ENCODE measurements at places on chromosomes 1 and 21. TPM values are rescaled to one million over a fixed set of nuclear protein-coding genes. Genes with fewer than 3 reads are reported as not detected.

FCRL2 gene
- not detected for total RNA-seq

ARTN gene
- 0.89 TPM for total RNA-seq

PLA2G2F gene
- total RNA-seq: not detected

PPFIA4 gene
- total RNA-seq: 5.0 TPM

TRABD2B gene
- total RNA-seq: 0.49 TPM

OR2T33 gene
- total RNA-seq: not detected

TAS1R1 gene
- total RNA-seq: not detected

TDRD5 gene
- not detected for total RNA-seq

HAO2 gene
- not detected for total RNA-seq

CASQ1 gene
- 0.16 TPM for total RNA-seq

LCE2B gene
- total RNA-seq: not detected

NOTCH2NLA gene
- total RNA-seq: 25.4 TPM

GRCh38 chr1:30691480-30691879 lies 31.9 kb downstream of the MATN1 start:
- no peaks in the 10 kb centered on the region for H3K36me3 ChIP-seq
- H3K27ac ChIP-seq: no peak overlapping the region
- H3K4me1 ChIP-seq: peaks cover 14% of the 10 kb centered on the region
- no peak for DNase-seq

- peaks cover 3% of the 10 kb centered on the region for H3K4me1 ChIP-seq
- peaks cover 2% of the 10 kb centered on the region for H3K27me3 ChIP-seq
- no peaks in the 10 kb centered on the region for H3K36me3 ChIP-seq
These were observed 46.2 kb upstream of the PAPPA2 start for GRCh38 chr1:176416777-176417176.

GRCh38 chr1:24091971-24092482 lies 19.9 kb downstream of the MYOM3 start:
- DNase-seq: no peak
- H3K4me1 ChIP-seq: no peaks in the 10 kb centered on the region
- H3K27me3 ChIP-seq: peaks cover 3% of the 10 kb centered on the region
- no peak overlapping the region for H3K4me3 ChIP-seq
- no peak overlapping the region for H3K27ac ChIP-seq

DNA sequence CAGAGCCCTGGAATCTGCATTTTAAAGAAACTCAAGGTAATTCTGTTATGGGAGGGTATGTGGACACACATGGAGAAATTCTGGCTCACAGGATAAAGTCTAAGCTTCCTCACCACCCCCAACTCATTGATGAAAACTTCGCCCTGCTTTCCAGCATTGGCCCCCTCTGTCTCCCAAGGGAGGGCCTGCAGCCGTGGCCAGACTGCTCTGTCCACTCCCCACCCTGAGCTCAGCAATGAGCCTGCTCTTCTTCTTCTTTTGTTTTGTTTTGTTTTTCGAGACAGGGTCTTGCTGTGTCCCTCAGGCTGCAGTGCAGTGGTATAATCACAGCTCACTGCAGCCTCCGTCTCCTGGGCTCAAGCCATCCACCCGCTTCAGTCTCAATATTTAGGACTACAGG lies 136.8 kb upstream of the EDN2 start:
- H3K4me3 ChIP-seq: no peak overlapping the region
- no peak overlapping the region for H3K27ac ChIP-seq
- H3K4me1 ChIP-seq: no peaks in the 10 kb centered on the region
- peaks cover 2% of the 10 kb centered on the region for H3K27me3 ChIP-seq

DNA sequence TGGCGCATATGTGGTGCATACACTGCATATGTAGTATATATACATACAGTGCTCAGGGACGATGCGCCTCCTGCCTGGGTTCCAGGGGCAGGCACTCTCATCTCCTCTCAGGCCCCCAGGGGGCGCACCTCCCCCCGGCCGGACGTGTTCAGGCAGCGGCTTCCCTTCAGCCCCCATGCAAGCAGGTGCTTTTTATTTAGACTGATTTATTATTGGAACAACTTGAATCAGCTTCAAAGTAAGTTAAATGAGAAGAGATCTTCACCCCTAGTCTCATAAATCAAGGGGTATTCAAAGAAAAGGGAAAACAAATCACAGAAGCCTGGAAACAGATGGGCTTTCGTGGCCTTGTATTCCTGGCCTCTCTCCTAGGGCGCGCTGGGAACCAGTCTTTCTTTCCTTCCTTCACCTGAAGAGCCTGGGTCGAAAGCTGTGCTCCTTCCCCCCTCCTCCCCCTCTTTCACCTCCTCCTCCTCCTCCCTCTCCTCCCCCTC lies 64.6 kb downstream of the UBIAD1 start:
- peaks cover 53% of the 10 kb centered on the region for H3K4me1 ChIP-seq
- peak overlapping the region; percentile 66 for H3K4me3 ChIP-seq
- peaks cover 14% of the 10 kb centered on the region for H3K27me3 ChIP-seq
- DNase-seq: peak; percentile 79

GRCh38 chr1:151553659-151554058 lies 13.6 kb downstream of the TUFT1 start:
- no peak for DNase-seq
- no peak overlapping the region for H3K4me3 ChIP-seq
- H3K4me1 ChIP-seq: peaks cover 3% of the 10 kb centered on the region
- no peaks in the 10 kb centered on the region for H3K36me3 ChIP-seq

DNA sequence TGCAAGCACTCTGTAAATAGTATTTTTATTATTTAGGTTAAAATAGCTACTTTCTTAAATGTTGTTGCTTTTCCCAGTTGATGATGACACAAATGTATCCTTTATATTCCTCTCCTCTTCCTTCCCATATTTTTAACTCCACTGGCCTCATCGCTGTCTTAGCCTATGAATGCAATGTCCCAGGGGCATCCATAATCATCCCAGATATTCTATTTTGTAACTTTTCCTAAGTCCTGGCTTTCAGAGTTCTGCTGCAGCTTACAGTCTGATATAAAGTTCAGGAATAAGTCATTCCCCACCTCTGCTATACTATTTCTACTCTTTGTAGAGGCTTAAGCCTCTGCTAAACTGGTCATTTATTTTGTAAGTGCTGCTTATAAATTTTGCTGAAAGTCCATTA lies 58.3 kb downstream of the ASTN1 start:
- H3K27me3 ChIP-seq: no peaks in the 10 kb centered on the region
- DNase-seq: no peak
- H3K36me3 ChIP-seq: no peaks in the 10 kb centered on the region
- H3K27ac ChIP-seq: no peak overlapping the region
- no peak overlapping the region for H3K4me3 ChIP-seq

DNA sequence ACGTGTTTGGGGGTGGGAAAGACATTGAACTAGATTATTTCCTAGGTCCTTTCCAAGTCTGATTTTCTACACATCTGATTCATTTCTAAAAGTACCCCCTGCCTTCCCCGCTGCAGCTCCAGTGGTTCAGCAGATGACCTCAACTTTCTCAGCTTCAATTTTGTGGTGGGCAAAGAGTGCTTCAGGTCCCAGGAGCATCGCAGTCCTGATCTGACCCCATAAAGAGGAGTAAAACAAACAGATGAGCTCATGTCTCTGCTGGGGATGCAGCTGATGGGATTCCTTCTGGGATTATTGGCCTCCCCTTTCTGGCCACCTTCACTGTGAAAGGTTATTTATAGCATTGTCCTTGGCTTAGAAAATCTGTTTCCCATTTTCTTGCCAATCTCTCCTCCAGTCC lies 337.0 kb upstream of the PLXNA2 start:
- H3K27me3 ChIP-seq: no peaks in the 10 kb centered on the region
- peaks cover 24% of the 10 kb centered on the region for H3K4me1 ChIP-seq
- DNase-seq: no peak
- H3K4me3 ChIP-seq: no peak overlapping the region

DNA sequence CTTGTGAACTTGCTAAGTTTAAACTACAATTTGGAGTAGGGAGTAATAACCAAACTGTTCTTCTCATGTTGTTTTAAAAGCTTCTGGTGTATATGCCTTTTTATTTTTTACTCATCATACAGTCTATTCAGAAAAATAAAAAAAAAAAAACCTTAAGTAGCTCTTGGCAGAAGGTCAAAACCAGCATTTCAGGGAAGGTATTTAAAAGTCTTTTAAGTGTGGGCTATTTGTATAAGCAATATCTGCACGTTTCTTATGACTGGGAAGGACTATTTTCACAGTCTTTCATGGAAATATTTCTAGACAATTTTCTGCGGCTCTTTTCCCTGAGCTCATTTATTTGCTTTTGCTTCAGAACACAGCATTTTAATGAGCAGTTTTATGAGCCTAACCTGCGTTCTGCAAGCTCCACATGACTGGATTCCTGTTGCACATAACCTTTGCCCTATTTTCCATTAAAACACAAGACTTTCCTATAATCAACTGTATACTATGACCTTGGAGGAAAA lies 60.9 kb upstream of the C1orf105 start:
- H3K36me3 ChIP-seq: peaks cover 2% of the 10 kb centered on the region
- no peaks in the 10 kb centered on the region for H3K27me3 ChIP-seq
- no peak overlapping the region for H3K4me3 ChIP-seq
- no peak overlapping the region for H3K27ac ChIP-seq

DNA sequence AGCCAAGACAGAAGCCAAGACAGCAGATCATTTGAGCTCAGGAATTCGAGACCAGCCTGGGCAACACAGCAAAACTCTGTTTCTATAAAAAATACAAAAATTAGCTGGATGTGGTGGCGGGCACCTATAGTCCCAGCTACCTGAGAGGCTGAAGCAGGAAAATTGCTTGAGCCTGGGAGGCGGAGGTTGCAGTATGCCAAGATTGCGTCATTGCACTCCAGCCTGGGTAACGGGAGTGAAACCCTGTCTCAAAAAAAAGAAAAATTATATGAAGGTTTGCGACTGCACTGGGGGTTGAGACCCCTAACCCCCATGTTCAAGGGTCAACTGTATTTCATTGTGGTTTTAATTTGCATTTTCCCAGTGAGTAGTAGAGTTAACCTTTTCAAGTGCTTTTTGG lies 16.3 kb downstream of the RNF11 start:
- no peak overlapping the region for H3K27ac ChIP-seq
- no peak for DNase-seq
- H3K27me3 ChIP-seq: no peaks in the 10 kb centered on the region
- H3K36me3 ChIP-seq: no peaks in the 10 kb centered on the region
- H3K4me1 ChIP-seq: no peaks in the 10 kb centered on the region
- H3K4me3 ChIP-seq: no peak overlapping the region

DNA sequence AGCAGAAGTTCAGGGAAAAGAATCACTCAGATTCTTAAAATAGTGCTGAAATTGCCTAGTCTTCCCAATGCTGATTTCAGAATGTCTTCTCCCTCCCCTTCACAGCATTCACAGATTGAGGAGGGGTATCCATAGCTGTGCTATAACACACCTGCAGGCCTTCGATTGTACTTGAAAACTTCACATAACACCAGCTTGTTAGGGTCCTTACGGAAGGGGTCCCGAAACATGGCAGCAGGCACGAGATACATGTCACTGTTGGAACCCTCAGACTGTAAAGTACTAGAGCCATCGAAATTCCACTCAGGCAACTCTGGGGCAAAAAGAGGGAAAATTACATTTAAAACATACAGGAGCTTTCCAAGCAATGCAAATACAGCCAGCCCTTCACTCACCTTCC lies 4.6 kb downstream of the GLUL start:
- DNase-seq: no peak
- peaks cover 45% of the 10 kb centered on the region for H3K4me1 ChIP-seq
- peaks cover 2% of the 10 kb centered on the region for H3K27me3 ChIP-seq

DNA sequence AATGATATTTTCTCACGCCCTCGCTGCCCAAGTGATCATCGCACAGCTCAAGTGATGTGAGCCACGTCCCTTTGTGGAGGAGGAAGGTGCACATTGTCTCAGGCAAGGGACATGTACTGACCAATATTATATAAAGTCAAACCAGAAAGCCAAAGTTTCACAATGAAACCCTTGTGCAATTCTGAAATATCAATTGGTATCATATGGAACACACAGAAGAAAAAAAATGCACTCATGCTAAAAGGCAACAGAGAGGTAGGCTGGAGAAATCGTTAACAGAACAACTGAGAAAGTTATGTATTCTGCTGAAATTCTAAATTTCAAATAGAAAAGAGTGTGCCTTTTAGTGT lies 1.9 kb downstream of the JAM2 start:
- peaks cover 6% of the 10 kb centered on the region for H3K36me3 ChIP-seq
- no peak for DNase-seq
- H3K27me3 ChIP-seq: peaks cover 30% of the 10 kb centered on the region
- peak overlapping the region; percentile 91 for H3K4me3 ChIP-seq

GRCh38 chr1:235646463-235646862 lies 3.1 kb downstream of the GNG4 start:
- H3K4me3 ChIP-seq: peak overlapping the region; percentile 28
- DNase-seq: no peak
- H3K27ac ChIP-seq: no peak overlapping the region

- DNase-seq: no peak
- peak overlapping the region; percentile 47 for H3K27ac ChIP-seq
- H3K27me3 ChIP-seq: no peaks in the 10 kb centered on the region
- no peak overlapping the region for H3K4me3 ChIP-seq
These were observed 14.5 kb upstream of the TTF2 start for GRCh38 chr1:117045644-117046043.

DNA sequence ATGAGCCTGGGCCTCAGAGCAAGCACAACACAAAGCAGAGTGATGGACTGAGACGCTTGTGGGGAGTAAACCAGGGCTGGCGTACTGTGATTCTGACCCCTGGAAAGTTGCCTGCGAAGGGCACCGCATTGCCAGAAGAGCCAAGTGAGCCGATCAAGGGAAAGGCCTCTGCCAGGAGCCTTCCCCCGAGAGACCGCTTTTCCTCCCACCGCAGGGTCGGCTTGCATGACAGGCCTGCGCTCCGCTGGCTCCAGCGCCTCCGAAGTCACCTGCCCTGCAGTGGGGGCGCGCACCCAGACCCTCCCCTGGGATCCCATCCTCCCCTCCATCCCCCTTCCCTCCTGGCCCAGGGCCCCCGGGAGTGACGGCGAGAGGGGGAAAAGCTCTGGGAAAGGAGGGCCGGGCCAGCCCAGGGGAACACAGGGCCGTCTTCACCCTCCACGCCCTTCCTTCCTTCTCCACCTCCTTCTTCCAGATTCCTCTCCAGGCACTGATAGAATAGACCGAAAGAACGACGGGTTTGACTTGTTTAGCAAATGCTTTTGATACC lies 165.0 kb downstream of the TRIM33 start:
- H3K27me3 ChIP-seq: no peaks in the 10 kb centered on the region
- H3K36me3 ChIP-seq: no peaks in the 10 kb centered on the region
- H3K27ac ChIP-seq: peak overlapping the region; percentile 96
- peaks cover 8% of the 10 kb centered on the region for H3K4me1 ChIP-seq
- peak overlapping the region; percentile 88 for H3K4me3 ChIP-seq

- H3K27ac ChIP-seq: no peak overlapping the region
- DNase-seq: no peak
- peaks cover 49% of the 10 kb centered on the region for H3K36me3 ChIP-seq
- H3K27me3 ChIP-seq: no peaks in the 10 kb centered on the region
These were observed 4.7 kb upstream of the NUP210L start for GRCh38 chr1:154159554-154159953.

DNA sequence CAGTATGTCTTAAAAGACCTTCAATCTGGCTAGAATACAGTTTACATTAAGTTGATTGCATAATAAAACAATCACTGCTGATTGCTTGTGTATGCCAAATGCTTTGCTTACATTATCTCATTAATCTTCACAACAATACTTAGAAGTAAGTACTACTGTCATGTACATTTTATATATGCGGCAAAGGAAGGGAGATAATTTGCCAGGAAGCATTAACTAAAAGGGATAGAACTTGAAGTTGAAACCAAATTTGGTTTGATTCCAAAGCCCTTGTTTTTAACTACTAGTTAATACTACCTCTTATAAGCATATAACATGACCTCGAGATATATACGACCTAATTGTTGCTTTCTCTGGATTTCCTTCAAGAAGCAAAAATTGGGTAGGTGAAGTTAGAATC lies 155.8 kb downstream of the NTMT2 start:
- H3K4me3 ChIP-seq: no peak overlapping the region
- H3K27ac ChIP-seq: no peak overlapping the region
- no peaks in the 10 kb centered on the region for H3K4me1 ChIP-seq
- no peaks in the 10 kb centered on the region for H3K36me3 ChIP-seq
- no peaks in the 10 kb centered on the region for H3K27me3 ChIP-seq

Measured in neural crest cell (in vitro differentiated cells).